Trophoblast cell (in vitro differentiated cells and primary cell): ENCODE measurements at places on chromosomes 2 and 18.
A peak's percentile ranks its signal among the peaks of the same experiment; 100 is the strongest.

GRCh38 chr2:60926741-60927552, 45.6 kb downstream of the REL start:
- no peak for DNase-seq

DNA sequence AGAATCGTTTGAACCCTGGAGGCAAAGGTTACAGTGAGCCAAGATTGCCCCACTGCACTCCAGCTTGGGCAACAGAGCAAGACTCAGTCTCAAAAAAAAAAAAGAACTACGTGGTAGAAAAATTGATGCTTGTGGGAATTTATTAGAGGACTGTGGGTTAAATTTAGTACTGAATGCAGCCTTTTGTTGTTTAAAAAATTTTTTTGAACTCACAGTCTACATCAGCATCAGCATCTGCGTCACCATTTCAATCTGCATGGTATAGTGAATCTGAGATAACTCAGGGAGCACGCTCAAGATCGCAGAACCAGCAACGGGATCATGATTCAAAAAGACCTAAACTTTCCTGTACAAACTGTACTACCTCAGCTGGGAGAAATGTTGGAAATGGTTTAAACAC, 30.5 kb downstream of the MARCHF7 start:
- DNase-seq = no peak

DNA sequence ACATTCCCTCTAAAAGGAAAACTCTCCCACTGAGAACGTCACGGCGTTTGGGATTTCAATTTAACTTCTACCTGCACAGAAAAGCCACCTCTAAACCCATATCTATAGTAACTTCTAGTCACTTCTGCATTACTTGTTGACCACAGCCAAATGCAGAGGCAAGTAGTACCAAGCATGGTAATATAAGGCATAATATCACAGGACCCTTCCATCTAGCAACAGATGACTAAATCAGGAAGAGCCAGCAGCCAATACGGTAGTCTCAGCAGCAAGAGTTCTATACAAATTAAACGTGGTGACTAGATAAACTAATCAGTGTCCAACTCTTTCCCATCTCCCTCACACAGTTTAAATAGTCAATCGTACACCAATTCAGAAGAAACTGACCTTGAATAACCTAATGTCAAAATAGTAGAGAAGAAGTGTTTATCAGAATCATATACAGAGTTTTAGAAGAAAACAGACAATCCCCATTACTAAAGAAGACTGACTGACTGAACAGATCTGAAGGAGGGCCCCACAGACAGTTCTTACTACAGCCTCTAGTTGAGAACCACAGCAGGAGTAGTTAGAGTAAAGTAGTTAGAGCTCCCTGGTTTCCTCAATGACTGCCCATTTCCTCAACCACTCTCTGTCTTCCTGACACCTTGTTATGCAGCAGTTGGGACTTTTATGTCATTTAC, 30.0 kb downstream of the MEMO1 start:
- DNase-seq = no peak

DNA sequence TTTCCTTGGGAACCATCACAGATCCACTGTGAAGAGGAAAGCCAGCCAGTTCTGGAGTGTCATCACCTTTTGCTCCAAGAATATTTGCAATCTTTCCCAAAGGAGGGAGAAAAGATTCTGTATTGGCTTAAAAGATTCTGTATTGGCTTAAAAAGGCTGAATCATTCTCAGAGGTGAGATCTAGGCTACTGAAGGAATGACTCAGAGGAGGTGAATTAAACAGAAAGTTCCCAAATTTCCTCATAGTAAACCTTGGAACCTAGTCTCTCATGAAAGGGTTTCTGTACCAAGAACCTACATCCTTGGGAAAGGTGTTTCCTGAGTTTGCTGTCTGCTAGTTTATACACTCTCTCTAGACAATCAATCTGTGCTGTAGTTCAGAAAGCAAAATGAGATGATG, 34.1 kb upstream of the GRB14 start:
- peak; percentile 35 for DNase-seq
